ENCODE measurements at places on chromosomes 3 and 15.

DNA sequence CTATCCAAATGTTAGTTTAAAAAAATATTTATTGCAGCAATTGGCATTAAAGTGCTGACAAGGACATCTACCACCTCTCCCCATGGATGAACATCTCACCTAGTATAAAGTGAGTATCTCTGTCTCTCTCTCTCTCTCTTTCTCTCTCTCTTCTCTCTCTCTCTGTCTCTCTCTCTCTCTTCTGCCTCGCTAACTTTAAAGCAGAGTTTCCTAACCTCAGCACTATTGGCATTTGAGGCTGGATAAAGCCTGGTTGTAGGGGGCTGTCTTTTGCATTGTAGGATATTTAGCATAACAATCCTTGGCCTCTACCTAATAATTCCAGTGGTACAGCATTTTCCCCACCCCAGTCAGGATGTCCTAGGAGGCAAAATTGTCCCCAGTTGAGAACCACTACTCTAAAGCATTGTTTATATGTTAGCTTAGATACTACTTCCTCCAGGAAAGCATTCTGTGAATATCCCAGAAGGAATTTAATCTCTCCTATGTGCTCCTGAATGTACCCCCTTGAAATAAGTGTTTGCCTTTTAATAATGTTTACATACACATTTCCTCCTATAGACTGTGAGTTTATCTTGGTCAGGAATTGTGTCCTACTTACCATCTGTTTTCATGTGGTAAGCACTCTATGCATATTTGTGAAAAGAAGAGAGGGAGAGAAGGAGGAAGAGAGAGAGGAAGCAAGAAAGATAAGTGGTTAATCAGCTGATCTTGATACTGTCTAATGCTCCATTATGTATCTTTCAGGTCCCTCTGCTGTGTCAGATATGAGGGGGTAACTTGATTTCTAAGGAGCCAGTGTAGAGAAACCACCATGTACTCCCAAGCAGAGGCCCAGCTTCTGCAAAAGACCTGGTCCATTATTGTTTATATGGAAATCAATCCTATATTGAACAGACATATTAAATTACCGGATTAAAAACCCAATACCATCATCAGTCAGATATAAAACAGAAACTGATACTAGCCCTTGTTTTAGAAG, 346.6 kb downstream of the RBMS3 start:
- no peak for DNase-seq

- no peak for DNase-seq
These were observed 76.5 kb downstream of the RPLP1 start for GRCh38 chr15:69529141-69529540.

- DNase-seq, result no peak
These were observed 11.1 kb downstream of the IGF2BP2 start for GRCh38 chr3:185813691-185814215.

DNA sequence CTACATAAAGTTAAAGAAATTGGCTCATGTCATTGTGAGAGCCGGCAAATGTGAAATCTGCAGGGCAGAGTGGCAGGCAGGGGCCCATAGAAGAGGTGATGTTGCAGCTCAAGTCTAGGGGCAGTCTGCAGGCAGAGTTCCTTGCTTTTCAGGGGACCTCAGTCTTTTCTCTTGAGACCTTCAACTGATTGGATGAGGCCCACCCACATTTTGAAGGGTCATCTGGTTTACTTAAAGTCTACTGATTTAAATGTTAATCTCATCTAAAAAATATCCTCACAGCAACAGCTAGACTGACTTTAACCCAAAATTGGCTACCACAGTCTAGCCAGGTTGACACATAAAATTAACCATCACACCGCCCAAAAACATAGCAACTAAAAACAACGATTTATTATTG, 77.6 kb upstream of the ALDH1L1 start:
- no peak for DNase-seq

- no peak for DNase-seq
These were observed 46.4 kb upstream of the PGPEP1L start for GRCh38 chr15:99054025-99054387.

DNA sequence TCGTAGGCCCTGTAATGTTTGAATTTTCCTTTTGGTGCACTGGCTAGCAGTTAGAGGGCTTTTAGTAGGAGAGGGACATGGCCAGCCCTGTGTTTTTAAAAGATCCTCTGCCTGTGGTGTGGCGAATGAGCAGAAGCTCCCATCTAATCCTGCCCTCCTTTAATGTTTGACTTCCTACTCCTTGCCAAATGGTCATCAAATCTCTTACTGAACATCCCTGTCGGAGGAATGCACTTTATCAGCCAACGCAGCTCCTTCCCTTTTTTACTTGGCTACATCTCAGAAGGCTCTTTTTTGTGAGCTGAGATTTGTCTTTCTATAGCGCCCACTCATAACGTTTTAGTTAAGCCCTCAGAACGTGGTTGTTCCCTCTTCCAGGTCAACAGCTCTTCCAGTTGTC, 44.8 kb downstream of the MAP2K5 start:
- no peak for DNase-seq

DNA sequence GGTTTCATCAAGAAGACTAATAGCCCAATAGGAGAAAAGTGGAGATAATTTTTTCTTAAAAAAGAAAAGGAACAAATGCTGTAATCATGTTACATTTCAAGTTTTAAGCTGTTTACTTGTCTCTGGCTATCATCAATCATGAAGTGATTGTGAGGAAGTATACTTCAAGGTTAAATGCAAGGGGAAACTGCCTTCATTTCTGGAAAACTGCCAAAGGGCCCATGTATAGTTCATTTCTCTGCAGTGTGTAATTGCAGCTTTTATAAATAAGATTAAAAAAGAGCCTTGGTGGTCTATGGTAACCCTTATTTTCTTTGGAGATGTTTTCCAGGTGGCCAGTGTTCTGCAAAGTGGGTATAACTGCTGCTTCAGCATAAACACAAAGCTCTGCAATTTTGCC, 101.9 kb downstream of the GRM7 start:
- DNase-seq, result no peak

- no peak for DNase-seq
These were observed 7.6 kb downstream of the NEIL1 start for GRCh38 chr15:75354454-75354853.

GRCh38 chr15:83200589-83200988, 7.0 kb downstream of the HDGFL3 start:
- DNase-seq, result no peak

All from hypothalamus (tissue), 51 donors.